ENCODE measurements at places on chromosomes 5 and 9.
A peak's percentile ranks its signal among the peaks of the same experiment; 100 is the strongest.

DNA sequence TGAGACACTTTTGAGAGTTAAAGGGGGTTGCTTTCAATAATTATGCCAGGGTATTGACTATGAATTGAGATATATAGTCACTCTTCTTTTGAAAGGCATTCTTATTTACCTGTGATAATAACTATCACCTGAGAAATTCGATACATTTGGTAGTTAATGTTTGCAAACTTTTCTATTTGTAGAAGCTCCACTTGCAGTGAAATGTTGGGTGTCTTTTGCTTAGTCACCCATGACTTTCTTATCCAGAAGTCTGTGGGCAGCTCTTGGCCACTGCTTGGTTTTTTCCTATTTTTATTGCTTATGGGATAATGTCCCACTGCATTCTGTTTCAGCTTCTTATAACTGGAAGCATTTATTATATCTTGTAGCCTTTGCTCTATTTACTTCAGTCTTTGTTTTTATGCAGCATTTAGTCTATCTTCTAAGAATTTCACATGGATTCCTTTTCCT lies 3.9 kb downstream of the MACIR start:
- DNase-seq, result no peak

DNA sequence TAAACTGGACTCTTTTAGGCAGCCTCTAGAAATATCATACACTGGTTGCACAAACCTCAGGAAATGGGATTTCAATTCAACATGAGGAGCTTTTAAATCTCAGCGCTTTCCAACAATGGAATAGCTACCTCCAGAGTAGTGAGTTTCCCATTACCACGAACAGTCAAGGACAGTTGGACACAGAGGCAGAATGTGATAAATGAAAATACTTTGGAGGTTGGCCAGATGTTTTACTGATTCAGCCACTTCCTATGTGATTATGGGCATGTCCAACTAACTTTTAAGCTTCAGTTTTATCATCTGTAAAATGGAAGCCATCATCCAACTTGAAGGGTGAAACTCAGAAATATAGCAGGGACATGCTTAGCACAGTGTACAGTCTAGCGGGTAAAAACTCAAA lies 2.1 kb downstream of the FBXW2 start:
- no peak for DNase-seq

DNA sequence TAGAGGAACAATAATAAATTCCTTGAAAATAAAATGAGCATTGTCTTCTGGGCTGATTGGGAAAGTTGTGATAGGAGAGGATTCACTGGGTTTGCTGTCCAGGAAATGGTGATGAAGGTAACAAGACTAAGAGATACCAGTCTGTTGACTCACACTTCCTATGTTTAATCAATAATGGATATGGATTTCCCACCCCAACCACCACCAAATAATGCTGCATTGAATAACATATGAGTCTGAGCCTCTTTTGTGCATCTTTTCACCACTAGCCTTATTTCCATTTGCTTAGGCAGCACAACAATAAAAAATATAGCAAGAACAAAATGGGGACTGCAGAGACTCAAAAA lies 120.2 kb upstream of the NFIB start:
- no peak for DNase-seq

DNA sequence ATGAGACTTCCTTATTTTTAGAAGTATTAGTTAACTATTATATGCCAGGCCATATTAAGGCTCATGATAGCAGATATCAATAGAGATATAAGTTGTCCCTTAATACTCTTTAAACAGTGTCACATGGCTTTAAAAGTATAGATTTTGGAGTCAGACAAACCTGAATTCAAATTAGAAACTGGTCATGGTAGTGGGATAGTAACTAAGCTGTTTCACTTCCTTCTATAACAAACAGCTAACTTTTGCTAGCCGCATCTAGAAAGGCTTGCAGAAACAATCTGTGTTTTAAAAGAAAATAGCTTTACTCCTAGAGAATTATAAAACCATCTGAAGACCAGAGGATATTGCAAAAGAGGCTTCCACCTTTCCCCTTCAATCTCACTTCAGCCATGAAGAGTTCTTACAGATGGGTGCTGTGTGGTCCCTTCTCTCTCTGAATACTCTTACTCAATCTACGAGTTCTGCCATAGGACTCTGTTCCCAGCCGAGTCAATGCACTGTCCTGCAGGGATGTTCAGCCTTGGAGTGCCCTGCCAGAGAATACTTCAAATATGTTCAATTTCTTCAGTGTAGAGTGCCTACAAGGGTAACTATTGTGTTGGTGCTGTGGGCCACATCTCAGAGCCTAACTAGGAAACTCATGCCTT lies 810.2 kb downstream of the EFNA5 start:
- DNase-seq, result no peak

GRCh38 chr5:173016598-173017046 lies 33.1 kb downstream of the ATP6V0E1 start:
- DNase-seq, result no peak

- DNase-seq, result peak; percentile 55
Observed at GRCh38 chr9:127854184-127854806, at the start of gene ENG. Gene ENG, minus strand, starts transcription at chr9:127854658. Its CDS starts 303 bp downstream, at chr9:127854355.

DNA sequence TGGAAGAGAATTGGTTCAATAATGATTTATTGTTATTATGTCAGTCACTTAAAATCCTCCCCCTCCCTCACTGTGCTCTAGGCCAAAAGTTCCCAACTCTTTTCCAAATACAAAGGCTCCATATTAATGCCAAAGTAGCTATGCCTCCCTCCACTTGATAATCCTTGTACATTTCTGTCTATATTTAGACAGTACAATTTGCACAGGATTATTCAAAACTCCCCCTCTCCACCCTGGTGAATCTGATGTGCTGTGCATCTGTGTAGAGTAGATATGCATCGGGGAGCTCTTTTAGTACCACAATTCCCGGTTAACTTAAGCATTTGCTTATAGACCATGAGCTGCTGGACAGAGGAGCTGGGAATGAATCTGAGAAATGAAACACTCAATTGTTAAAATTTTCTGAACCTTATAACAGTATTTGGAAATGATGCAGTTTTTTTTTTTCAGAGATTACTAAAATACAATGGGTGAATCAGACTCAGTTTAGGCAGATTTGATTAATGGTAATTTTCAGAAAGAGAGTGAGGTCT lies 27.6 kb downstream of the GLRA1 start:
- DNase-seq, result no peak

GRCh38 chr5:161410640-161411039 lies 135.9 kb downstream of the GABRB2 start:
- DNase-seq, result no peak

GRCh38 chr5:12910641-12911040 lies 1006.4 kb upstream of the CTNND2 start:
- no peak for DNase-seq

- DNase-seq, result no peak
Observed at GRCh38 chr5:174327896-174328295, 282.4 kb downstream of the NSG2 start.

- DNase-seq, result no peak
Observed at GRCh38 chr5:64514612-64515011, 8.8 kb downstream of the RGS7BP start.

DNA sequence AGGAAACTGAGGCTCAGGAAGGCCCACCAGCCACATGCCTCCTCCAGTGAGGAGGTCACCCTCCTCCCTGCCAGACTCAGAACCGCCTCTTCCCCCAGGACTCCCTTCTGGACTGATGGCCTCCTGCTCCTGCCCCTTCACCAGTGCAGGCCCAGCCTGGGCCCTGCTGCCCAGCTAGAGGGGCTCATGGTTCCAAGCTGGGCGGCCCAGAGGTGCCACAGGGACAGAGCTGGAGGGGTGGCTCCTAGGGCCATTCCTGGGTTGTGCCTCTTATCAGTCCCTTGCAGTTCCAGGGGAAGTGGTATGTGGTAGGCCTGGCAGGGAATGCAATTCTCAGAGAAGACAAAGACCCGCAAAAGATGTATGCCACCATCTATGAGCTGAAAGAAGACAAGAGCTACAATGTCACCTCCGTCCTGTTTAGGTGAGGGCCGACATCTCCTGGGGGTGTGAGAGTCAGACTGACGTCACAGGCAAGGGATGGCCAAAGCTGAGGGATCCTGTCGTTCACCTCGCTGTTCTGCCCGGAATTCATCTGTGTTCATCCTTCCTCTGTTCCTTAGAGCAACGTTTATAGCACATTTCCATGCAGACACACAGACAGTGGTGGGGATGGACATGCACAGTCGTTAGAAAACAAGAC lies 819 bp downstream of the LCN2 start:
- DNase-seq, result peak; percentile 1

DNA sequence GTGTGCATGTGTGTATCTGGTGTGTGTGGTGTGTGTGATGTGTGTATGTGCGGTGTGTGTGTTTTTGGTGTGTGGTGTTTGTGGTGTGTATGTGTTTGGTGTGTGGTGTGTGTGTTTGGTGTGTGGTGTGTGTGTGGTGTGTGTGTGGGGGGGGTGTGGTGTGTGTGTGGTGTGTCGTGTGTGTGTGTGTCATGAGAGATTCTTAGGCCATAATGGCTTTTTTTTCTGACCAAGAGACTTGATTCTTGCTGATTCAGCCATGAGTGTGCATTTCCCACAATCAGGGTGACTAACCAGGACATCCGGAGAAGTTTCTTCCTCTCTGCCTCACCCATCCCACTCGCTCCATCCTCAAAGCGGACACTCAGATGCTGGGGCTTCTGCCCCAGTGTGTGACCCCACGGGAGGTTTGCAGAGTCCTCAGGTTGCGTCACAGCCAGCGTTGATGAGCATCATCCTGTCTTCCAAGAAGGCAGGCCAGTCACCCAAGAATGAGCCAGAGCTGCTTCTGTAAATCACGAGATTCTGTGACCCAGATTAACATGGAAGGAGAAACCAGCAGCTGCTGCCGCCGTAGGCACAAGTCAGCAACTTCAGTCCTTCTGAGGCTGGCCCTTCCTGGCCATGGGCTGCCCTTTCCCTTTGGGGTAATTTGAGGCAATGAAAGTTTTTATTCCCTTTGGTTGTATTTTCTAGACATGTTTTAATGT lies 12.5 kb upstream of the CTSL start:
- DNase-seq, result no peak
